Anterior cingulate cortex (tissue), 58 donors: ENCODE measurements at places on chromosomes 11 and 22.

DNA sequence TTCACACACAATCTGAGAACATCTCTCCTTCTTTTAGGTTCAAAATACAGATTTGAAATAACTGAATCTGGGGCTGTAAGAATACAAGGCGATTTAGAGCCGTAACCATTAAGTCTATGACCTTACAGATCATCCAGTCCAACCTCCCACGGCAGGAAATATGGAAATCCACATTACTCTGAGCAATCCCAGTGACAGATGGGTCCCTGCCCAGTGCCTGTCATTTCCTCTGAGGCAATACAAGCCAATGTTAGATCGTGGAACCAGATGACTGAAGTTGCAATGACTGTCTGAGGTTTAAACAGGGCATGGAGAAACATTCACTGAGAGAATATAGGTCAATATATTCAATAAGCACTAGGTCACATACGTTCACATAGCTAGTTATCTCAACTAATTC lies 77.4 kb upstream of the OR5AK2 start:
- no peak for DNase-seq

- DNase-seq = no peak
Measured at GRCh38 chr11:14446701-14447169, 52.9 kb downstream of the COPB1 start.

- DNase-seq = no peak
Measured at GRCh38 chr22:21984793-21985192, 2.2 kb upstream of the TOP3B start.

DNA sequence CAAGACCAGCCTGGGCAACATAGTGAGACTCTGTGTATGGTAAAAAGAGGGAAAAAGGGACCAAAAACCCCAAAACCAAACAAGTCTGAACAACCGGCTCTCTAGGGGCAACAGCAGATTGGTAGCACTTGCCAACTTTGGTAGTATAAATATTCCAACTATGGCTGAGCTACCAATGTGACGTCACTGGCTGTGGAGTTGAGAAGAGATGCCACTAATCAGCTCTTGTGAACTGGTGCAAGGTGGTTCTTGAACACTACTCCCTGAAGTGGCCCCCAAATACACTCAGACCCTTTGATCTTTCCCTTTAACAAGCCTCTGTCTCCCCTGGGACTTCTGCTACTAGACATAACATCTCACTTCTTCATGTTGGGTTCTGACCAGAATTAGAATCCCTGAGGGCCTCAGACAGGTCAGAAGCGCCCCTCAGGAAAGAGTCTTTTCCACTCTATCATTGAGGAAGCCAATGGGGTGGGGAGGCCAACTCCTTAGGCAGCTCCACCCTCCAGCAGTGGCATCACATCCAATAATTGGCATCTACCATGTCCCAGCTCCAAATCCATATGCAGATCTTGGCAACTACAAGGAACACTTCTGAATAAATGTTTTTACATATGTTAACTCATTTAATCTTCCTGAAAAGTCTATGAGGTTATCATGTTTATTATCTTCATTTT lies 49.2 kb downstream of the RPL27A start:
- DNase-seq = no peak

GRCh38 chr22:49674479-49675050 lies 153.1 kb downstream of the BRD1 start:
- DNase-seq = no peak

DNA sequence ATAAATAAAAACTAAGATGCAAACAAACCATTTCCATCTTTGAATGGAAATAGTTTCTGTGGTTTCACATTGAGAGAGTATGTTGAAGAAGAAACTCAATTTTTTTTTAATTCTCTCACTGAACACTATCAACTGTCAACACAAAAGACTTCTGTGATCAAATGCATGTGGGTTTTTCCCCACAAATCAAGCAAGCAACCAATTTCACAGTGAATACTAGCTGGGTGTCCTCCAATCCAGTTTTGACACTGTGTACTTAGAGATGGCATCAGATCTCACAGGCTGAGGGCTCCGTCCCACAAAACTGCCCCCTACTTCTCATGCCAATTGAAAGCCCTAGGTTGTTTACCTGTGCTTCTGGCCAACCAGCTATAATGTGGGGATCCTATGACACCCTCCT lies 34.5 kb downstream of the CTSC start:
- DNase-seq = no peak

- DNase-seq = no peak
Measured at GRCh38 chr11:415640-416041, 842 bp upstream of the SIGIRR start.

- DNase-seq = no peak
Measured at GRCh38 chr22:49321477-49322055, 506.1 kb downstream of the BRD1 start.

DNA sequence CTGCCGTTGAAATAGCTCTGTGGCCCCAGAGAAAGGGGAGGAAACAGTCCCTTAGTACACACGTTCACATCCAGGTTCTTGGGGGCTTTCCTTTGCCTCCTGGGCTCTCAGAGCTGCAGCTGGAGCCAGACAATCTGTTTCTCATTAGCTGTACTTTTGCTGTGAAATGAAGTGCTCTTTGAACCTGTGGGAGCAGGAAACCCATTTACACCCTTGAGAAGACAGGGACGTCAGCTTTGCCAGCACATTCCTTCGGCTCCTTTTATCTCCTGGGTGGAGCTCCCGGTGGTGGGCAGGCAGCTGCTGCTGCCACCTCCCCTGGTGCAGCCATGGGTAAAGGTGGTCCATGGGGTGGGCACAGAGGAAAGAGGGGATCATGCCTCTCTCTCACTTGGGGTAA lies 80.6 kb upstream of the TIMP3 start:
- DNase-seq = no peak

- DNase-seq = no peak
Measured at GRCh38 chr11:43934601-43935423, 7.6 kb upstream of the C11orf96 start.

- no peak for DNase-seq
Measured at GRCh38 chr11:101187748-101188147, 58.1 kb upstream of the PGR start.

DNA sequence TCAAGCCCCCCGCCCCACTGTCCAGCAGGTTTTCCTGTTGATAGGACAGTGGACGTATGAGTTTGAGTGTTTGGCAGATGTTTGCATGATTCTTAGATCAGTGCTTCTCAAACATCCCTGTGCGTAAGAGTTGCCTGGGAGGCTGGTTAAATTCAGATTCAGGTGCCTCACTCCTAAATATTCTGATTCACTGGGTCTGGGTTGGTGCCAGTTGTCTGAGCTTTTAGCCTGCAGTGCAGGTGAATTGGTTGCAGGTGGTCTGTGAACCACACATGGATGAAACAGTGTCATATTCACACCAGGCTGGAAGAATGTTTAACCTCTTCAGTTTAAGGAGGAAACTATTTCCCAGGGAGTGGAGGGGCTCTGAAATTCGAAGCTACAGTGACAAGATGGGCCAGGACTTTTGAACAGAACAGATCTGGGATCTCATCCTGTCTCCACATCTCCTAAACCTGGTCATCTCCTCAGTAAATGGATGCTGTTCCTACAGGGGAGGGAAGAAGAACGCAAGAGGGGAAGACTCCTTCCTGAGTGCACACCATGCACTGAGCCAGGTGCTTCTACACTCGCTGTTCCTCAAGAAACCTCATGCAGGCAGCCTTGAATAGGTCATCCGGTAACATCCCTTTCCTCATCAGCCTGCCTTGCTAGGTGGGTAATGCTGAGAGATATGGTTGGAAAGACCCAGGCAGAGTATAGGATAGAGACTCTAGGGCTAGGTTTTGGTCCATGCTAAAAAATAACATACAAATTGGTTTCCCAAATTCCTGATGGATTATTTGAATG lies 47.8 kb downstream of the TEAD1 start:
- no peak for DNase-seq

- no peak for DNase-seq
Measured at GRCh38 chr11:12485328-12485727, 108.0 kb downstream of the PARVA start.

DNA sequence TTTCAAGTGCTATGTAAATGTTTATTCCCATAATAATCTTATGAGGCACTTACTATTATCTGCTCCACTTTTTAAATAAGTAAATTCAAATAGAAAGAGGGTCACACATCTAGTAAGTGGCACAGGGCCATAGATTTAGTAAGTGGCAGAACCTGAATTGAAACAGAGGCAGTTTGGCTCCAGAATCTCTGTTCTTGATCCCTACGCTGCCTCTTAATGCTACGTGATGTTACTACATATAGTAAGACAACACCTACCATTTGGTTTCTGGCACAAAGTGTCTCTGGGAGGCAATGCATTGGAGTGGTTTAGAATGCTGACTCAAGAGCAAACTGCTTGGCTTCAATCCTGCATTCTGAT lies 1018.3 kb downstream of the DLG2 start:
- DNase-seq = no peak

DNA sequence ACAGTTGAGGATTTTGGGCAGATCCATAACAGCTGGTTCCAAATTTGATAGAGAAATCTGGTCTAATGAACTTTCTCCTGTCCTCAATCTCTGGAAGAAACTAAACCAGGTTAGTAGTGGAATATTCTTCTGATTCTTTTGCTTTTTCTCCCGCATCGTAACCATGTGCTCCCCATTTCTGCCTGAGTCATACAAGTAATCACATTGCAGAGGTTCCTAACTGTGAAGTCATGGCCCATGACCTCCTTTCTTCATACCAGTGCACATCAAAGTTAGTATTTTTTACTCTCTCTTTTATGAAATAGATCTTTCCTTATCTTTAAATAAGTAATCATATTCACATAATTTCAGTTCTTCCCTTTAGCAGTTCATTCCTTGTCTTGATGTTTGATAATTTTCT lies 249.0 kb downstream of the DYNC2H1 start:
- DNase-seq = no peak

DNA sequence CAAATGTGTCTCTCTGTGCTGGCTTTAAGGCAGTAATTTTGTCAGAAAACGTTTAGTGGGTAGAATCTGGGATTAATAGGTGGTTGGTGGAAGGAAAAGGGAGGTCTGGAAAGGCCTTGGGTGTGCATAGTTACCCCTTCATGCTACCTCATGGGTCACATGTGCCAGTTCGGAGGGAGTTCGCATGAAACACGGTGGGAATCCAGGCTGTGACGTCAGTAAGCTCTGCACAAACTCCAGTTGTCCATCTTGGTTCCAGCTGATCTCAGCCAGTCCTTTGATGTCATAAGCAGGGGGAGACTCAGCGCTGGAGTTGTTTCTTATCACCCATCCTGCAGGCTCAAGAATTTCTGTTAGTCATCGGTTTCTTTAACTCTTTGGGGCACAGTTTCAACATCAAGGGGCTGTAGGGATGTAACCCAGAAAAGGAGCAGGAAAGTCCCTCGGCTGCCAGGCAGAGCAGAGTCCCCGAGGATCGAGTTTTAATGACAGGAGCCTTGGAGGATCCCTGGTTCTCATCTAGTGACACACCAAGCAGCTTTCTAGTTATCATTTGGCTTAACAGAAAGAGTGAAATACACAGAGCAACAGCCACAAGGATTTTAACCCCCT lies 28.9 kb downstream of the MOV10L1 start:
- no peak for DNase-seq

DNA sequence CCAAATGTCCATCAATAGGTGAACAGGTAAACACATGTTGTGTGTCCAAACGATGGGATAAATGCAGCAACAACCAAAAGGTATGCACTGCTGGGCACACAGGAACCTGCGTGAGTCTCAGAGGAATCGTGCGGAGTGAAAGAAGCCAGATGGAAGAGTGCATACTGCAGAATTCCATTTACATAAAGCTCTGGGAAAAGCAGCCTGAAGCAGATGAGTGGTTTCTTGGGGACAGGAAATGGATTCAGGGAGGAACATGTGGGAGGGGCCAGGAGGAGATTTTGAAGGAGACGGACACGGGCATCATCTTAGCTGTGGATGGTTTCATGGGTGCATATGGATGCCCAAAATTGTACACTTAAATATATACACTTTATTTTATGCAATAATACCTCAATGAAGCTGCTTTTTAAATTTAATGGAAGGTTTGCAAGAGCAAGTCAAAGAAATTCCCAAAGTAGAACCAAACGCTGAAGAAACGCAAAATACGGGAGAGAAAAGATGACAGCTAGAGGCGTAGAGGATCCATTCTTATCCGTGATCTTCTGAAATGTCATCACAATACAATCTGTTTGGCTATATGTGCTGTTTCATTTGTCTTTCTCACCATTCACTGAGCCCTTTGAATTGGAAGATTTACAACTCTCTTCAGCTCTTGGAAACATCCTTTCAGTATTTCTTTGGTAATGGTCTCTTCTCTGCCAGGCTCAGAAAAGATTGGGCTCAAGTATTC lies 24.5 kb downstream of the ST14 start:
- DNase-seq = no peak

GRCh38 chr11:3182462-3182852 lies 17.3 kb upstream of the OSBPL5 start:
- no peak for DNase-seq
